RKO (cell line): ENCODE measurements at places on chromosomes 12 and 14.
A peak's percentile ranks its signal among the peaks of the same experiment; 100 is the strongest.

DNA sequence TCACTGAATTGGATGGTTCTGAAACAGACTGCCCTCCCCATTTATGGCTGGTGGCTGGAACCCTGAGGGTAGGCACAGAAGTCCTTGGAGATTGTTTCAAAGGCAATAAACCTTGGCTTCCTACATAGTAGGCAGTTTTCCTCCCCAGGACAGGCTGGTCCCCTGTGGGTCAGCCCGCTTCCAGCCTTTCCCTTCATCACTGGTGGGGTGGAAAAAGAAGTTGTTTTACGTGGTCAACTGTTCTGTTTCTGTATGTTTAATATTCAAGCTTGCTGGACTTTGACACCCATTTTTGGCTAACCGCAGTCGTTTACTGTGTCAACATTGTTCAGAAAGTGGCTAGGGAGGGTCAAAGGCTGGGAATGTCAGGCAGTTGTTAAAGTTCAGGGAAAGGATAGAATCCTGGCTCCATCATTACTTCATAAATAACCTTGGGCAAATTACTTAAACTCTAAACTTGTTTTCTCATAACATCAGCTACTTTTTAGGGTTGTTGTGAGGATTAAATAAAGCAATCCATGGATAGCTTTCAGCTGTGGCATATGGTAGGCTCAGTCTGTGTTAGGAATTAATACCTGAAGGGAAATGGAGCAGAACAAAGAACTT lies 2.4 kb downstream of the KLHDC2 start:
- no peak for DNase-seq

GRCh38 chr12:11795192-11795912 lies 145.9 kb downstream of the ETV6 start:
- DNase-seq: no peak

- no peak for DNase-seq
Measured at GRCh38 chr14:88995437-88996198, 171.2 kb downstream of the TTC8 start.

DNA sequence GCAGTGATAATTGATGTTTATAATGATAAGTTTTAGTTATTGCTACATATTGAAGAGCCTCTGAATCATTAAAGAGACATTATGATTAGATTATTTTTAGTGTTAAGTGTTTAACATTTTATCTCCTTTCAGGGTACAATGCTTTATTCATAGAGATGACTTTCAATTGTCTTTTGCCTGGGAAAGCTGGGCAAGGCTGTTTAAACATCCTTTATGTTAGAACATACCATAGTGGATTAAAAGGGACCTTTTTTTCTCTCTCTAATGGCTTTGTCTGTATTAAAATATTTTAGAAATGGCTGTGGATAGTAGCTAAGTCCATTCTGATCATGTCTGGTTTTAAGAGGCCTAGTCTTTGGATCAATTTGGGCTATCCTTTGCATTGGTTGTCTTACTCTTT lies 427.5 kb upstream of the MIS18BP1 start:
- no peak for DNase-seq

GRCh38 chr14:104117341-104118005 lies 20.9 kb upstream of the KIF26A start:
- no peak for DNase-seq

DNA sequence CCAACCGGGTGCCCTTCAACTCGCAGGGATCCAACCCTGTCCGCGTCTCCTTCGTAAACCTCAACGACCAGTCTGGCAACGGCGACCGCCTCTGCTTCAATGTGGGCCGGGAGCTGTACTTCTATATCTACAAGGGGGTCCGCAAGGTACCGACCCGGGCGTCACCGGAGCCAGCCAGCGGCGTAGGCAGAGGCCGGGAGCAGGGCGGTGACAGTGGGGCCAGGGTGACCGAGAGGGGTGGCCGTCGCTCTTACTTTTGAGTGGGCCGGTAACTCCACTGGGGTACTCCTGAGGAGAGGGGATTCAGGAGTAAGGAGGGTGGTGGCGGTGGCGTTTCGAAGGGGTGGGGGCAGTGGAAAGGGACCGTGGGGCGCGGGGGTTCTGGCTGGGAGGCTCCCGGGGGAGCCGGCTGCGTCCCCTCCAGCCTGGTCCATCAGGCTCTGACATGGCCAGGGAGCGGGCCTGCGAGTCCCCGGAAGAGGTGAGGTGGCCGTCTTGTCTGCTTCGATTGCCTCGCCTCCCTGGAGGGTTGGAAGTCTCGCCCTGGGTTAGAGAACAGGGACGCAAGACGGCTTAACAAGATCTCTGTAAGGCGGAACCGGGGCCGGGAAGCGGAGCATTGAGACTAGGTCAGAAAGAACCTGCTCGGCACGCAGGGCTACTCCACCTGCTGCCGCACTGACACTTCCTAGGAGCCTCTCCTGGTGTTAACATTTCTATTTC lies 491 bp downstream of the WDR20 start:
- DNase-seq: peak; percentile 53

GRCh38 chr12:52171950-52172512 lies 19.8 kb downstream of the KRT80 start:
- no peak for DNase-seq

GRCh38 chr14:99415496-99416281 lies 65.0 kb downstream of the SETD3 start:
- DNase-seq: peak; percentile 86

DNA sequence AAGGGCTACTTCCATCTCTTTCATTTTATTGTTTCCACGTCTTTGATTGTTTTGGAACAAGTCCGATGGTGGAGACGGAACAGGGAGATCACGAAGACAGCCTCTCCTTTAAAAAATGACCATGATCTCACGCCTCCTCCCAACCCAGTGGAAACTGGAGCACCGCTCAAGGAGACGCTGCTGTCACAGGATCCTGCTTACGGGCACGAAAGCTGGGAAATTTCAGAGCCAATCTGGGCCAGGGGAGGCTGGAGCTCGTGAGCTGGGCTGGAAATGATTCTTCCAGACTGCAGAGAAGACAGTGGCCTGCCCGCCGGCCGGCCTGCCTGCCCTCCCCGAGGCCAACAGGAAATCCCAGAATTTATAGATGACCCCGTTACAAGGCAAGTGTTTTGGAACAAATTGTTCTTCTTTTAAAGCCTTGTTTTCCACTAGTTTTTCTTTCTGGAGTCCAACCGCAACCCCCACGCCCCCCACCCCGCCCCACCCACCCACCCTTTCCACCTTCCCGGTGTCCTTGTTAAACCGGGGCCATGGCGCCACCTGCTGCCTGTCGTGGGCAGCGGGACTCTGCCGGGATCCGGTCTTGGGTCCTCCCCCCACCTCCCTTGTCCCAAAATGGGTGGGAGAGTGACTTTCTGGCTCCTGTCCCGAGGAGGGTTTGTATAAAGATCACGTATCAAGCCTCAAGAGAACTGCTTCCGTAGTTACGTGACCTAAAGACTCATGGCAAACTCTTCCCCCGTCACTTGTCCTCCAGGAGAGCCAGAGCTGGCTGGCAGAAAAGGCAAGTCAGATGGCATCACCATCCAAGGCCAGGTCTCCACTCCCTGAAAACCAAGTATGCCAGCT lies 40.3 kb downstream of the MAP1LC3B2 start:
- peak; percentile 30 for DNase-seq

- DNase-seq: no peak
Measured at GRCh38 chr12:132702640-132703039, 8.0 kb upstream of the PGAM5 start.

DNA sequence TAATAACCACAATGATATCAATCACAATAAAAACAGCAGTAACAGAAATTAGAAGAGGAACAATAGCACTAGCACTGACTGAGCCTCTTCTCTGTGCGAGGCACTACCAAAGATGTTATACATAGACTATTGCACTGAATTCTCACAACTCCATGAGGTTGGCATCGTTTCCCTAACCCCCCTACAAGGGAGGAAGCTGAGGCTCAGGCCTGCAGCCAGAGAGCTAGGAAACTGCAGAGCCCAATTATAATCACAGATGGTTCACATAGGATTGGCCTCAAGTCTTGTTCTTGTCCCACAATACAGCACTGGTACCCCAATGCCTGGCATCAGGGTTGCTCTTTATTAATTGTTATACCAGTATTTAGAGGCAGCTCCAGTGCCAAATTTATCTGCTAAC lies 278.0 kb downstream of the CEP128 start:
- no peak for DNase-seq

GRCh38 chr12:107731366-107731765 lies 29.6 kb downstream of the PRDM4 start:
- DNase-seq: no peak

DNA sequence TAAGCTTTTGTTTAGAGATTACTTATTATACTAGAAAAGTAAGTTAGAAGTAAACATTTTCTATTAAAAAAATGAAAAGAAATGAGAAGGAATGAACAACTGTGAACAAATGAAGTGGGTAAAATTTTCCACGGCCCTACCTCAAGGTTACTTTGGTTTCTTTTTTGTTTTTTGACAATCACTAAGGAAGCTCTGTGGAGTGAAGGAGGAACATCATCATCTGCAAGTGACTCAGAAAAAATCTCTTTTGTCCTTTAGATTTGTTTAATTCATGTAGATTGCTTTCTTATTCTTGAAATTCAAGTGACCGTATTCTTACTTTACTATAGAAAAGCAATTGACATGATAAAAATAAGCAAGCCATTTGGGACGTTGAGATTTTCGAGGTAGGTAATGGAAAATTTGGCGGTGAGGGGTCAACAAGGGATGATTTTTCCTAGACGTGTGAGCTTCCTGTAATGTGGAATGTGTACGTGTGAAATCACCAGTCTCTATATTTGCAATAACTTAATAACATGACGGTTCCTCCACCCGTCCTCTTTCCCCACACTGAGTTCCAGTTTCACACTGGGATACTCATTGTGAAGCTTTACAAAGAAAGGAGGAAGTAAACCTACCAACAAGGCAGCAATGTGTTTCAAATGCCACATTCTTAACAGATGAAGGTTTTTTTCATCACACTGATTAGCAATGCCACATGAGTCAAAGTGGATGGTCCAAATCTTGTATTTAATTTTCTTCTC lies 62.3 kb upstream of the EGLN3 start:
- DNase-seq: no peak

DNA sequence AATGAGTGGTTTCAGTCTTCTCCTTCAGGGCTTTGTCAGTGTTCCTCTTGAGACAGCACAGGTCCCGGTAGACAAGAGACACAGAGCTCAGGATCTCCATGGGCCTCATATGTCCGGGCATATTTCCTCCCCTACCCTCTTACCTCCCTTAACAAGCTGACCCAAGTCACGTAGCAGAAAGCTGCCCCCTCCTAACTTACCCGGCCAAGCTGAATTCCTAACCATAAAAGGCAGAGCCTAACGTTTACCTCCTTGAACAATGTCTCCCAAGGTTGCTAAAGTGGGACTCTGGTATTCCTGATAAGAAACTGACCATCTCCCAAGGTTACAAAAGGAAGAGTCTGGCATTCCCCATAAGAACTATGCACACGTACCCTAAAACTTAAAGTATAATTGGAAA lies 182.2 kb upstream of the USP15 start:
- DNase-seq: no peak
